ENCODE measurements at places on chromosomes 5 and 9.
A peak's percentile ranks its signal among the peaks of the same experiment; 100 is the strongest.

DNA sequence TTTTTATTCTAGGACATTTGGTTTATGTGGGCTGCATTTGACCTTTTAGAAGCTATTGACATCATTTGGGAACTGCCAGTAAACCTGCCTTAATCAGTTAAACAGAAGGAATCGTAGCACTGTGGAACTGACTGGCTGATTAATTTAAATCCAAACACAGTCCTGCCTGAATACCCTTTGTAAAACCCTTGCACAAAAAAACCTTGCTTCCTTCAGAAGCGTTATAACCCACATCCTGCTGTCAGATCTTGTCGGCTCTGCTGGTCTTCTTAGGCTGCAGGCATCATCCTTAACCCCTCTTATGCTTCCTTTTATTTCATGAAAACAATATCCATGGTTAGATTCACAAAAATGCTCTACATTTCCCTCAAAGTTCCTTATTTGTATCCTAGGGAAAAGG, 46.3 kb downstream of the PAM start:
- DNase-seq, result no peak

DNA sequence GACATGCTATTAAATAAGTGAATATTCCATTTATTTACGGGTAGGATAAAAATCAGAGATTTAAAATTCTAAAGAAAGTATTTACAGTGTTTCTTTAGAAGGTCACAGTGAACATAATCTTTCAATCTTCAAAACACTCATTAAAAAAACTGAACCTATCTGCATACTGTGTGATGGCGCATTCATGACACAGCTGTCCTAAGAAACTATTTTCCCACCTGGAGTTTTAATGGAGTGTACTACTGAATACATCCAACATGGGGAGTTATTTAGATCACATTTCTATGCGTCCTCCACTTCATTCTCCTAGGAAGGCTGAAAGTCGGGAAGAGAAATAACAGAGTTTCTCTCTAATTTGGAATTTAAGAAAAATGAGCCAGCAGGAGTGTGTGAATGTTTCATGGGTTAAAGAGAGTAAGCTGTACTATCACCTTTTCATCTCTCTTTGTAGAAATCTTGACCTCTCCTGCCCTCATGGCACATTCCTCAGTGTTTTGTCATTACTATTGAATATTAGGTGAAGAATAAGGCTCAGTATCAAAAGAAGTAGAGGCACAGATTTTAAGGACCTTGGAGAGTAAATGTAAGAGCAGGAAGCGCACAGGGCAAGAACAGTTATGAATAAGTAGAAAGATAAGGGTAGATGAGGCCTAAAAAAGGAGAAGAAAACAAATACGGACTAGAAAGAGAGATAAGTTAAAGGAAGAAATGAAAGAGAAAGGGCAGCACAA, 551.2 kb upstream of the TUSC1 start:
- DNase-seq, result no peak

DNA sequence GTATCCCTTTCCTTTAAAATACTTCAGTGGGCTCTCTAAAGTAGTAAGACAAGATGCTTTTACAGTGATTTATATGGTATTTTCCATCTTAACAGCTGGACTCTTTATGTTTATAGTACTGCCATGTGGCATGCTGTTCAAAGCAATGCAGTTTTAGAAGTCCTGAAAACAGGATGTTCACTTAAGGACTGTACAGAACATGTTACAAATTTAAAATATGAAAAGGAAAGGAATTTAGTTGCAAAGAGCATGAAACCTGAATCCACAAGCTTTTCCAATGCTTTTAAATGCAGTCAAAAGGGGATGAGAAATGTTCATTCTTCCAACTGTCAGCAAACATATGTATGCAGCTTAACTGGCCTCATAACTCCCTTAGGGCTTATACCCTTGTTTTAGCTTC, 580.2 kb downstream of the EFNA5 start:
- DNase-seq, result no peak

DNA sequence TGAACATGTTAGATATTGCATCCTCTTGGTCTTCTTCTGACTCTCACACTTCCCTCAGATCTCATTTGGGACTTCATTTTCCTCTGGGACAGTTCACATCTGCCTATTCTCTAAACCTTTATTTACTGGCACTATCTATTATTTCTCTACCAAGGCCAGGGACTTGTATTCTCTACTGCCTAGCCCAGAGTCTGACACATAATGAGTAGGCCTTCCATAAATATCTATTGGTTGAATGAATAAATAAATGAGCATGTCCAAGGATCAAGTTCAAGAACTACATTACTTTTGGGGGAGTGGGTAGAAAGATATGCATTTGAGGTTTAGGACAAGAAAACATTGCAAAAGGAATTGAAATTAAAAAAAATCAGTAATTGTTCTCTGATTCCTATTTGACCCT, 250.3 kb downstream of the TRIM32 start:
- no peak for DNase-seq

DNA sequence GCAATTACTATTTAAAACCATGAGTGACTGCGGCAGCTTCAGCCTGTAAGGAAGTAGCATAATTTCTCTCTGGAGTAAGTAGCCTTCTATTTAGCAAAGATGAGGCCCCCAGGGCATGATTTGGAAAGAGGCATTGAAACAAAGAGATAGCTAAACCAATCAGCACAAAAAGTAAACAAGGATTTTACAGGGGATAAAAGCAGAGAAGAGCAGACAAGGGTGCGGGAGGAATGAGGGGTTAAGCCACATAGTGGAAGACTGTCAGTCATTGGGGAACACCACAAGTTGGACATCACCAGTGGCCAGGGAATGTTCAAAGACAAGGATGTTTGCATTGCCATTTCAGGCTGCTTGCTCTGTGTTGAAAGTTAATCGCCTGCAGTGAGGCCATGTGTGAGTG, 24.0 kb upstream of the C5orf63 start:
- DNase-seq, result no peak

DNA sequence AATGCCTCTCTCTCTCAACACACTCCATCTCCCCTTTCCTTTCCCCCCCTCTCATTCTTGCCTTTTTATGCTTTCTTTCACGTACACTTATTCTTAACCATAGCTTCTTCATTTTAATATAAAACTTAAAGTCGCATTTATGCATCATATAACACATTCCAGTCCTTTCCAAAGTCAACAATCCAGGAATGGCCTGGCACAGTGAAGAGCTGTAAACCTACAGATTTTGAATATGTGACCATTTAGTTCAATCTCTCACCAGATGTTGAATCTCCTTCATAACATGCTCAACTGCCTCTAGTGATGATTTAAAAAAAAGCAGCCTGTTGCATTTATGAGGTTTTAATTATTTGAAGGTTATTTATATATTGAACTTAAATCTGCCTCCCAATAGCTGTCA, 186.2 kb upstream of the GRAMD2B start:
- no peak for DNase-seq

GRCh38 chr5:64971513-64971912, 202.8 kb downstream of the CWC27 start:
- DNase-seq, result no peak

- DNase-seq, result no peak
These were observed 1.3 kb downstream of the ASTN2 start for GRCh38 chr9:117413346-117414219.

DNA sequence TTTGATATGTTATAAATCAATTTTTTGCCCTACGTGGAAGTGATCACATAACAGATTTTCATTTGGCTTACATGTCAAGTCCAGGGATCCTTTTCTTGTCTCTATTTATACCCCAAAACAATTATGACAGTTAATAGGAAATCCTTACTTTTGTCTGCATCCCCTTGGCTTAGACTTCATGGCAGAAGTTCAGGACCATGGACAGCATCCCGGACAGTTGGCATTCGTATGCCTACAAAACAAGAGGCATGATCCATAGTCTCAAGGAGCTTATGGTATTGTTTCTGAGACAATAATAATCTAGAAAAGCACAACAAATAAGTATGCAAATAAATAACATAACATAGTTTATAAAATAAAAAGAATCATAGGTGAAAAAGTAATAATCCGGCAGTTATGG, 214.3 kb upstream of the GRIA1 start:
- no peak for DNase-seq

DNA sequence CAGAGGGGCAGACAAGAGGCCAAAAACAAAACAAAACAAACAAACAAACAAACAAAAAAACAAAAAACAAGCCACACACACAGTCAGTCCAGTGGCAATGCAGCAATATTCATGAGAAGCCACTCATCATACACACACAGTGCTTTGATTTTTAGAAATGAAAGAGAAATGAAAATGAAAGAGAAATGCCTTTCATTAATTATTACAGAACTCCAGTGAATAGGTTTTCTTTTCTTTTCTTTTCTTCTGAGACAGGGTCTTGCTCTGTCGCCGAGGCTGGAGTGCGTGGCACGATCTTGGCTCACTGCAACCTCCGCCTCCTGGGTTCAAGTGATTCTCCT, 36.9 kb downstream of the SPRY4 start:
- no peak for DNase-seq

DNA sequence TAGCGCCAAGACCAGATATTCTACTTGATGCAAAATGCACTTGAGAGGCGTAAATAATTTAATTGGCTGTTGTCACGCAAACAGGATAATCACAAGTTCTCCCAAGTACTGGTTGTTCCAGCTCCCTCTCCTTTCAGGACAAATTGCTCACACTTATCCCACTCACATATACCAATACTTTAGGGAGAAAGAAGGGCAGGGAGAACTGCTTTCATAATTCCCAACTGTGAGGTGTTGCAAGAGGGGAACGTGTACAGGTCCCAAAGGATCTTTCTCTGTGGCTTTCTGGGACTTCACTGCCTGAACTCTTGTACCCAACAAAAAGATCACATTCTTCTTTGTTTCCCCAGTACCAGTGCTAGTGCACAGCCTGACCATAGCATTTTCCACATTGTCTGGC, 21.5 kb upstream of the TGFBI start:
- DNase-seq, result no peak

- no peak for DNase-seq
These were observed 32.1 kb downstream of the EXOC3 start for GRCh38 chr5:474840-475661.

GRCh38 chr5:43874772-43875171, 271.8 kb downstream of the NNT start:
- DNase-seq, result no peak

GRCh38 chr9:104078596-104078995, 15.5 kb upstream of the SMC2 start:
- no peak for DNase-seq

DNA sequence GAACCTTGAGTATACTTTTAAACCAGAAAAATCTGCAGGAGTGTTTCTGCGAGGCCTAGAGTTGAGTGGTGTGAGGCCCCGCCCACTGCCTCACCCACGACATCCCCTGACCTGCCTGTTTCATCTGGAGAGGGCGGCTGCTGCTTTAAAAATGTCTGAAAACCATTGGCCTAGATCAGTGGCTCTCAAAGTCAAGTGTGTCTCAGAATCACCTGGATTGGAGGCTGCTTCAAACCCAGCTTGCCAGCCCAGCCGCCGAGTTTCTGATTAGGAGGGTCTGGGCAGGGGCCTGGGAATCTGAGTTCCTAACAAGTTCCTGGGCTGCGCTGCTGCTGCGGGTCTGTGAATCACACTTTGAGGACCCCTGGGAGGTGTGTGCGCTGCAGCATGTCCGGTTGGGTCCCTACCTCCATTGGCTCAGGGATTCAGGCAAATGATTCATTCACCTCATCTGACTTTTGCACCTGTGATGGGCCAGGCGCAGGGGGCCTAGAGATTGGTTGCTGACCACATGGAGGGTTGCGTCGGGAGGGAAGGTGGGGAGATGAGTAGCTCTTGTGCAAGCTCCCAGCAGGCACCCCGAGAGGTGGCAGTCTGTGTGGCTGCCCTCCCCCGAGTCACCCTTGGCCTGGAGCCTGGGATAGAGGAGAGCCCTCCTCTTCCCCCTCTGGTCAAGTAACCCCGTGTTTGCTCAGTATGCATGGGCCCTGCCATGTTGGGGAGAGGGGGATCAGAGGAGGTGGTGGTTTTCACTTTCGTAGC, 27.6 kb upstream of the HMCN2 start:
- no peak for DNase-seq

- DNase-seq, result no peak
These were observed 19.5 kb downstream of the NCS1 start for GRCh38 chr9:130191749-130192120.

GRCh38 chr9:127788337-127789011, 2.6 kb downstream of the CDK9 start:
- DNase-seq, result no peak

- no peak for DNase-seq
These were observed 62.0 kb upstream of the RNF130 start for GRCh38 chr5:180133551-180133950.

DNA sequence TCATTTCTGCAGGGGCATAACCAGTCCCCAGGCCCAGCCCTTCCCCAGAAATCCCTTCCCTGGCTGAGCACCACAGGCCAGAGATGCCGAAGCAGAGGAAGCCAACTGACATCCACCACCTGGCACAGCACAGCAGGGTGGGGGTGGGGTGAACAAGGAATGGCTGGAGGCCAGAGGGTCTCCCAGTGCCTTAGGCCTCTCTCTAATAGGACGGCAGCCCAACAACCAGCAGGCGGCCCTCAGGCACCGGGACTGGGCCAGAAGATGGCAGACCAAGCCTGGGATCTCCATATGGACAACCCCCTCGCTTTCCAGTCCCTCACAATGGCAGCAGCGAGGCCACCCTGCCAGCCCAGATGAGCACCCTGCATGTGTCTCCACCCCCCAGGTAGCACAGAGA, 13.2 kb downstream of the PDLIM4 start:
- no peak for DNase-seq

DNA sequence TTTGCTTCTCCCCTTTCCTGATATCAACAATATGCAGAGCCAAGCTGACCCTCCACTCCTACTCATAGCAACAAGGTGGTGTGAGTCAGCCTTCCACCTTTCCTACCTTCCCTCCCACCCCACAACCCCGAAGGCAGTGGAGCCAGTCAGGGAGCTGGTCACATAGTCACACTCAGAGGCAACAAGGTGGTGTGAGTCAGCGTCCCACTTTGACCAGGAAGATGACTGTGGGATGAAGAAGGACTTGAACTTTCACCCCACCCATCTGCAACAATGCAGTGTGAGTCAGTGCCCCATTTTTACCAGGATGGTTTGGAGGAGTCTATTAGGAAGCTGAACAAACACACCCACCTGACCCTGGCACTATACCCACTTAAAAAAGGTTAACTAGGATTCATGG, 30.1 kb upstream of the ZNF782 start:
- DNase-seq, result peak; percentile 89

- no peak for DNase-seq
These were observed 321.2 kb downstream of the CDH12 start for GRCh38 chr5:22531986-22532385.

DNA sequence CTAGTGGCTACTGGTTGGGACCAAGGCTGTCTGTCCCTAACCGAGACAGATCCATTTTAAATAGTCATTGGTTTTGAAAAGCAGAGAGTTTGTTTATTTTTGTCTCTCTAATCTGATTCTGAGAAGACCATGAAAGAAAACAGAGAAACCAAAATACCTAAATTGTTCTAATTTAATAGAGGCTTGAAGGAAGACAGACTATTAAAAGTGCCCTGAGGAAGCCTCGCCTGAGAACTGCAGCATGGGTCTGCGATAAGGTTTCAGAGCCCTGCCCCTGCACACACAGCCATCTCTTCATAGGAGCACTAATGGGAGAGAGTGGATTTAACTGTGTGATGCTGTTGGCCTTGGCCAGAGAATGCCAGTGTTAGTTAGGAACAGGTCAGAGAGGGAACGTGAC, 175.5 kb upstream of the SV2C start:
- DNase-seq, result no peak

- no peak for DNase-seq
These were observed 526.5 kb downstream of the RAB3C start for GRCh38 chr5:59109383-59109782.

All from epithelial cell of prostate (primary cell).